Activated naive CD8-positive, alpha-beta T cell treated with anti-CD3 and anti-CD28 coated beads, Interleukin-2, amount 50 U/mL, for 16 hours (primary cell): ENCODE measurements at places on chromosomes 3 and 15.

- no peak for DNase-seq
Measured at GRCh38 chr3:151283387-151283786, 5.0 kb upstream of the P2RY14 start.

GRCh38 chr3:44106756-44107155 lies 134.9 kb upstream of the TOPAZ1 start:
- no peak for DNase-seq

GRCh38 chr3:100697172-100697571 lies 12.1 kb upstream of the TFG start:
- DNase-seq: no peak

GRCh38 chr3:45684327-45684892 lies 4.8 kb upstream of the SACM1L start:
- DNase-seq: no peak

DNA sequence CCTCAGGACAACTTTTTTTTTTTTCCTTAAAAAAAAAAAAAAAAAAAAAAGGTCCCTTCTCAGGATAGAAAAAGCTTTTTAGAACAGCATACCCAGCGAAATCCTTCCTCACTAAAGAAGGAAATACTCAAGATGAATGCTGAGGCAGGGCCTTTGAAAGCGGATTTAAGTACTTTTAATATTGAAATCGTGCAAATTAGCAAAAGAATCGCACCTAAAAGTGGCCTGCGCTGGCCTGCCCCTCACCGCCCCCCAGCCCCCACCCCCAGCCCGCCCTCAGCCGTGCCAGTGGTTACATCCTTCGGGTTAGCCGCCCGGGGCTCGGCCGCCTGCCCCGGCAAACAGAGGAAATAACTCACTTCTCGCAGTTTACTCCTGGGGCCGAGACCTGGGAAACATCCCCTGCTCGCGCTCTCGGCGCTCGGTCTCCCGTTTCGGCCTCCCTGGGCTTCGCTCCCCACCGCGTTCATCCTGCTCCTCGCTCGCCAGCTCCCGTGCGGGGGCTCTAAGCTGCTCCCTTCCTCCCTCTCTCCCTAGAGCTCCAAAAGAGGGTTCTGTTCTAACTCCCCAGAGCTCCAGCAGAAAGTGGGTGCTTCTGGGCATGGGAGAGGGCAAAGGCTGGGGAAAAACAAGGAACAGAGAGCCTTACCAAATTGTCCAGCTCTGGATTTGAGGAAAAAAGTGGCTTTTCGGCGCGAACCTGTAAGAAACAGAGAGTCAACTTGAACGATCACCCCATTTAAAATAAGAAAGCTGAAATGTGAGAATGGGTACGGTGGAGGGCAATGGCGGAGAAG lies 5.2 kb downstream of the MEIS2 start:
- no peak for DNase-seq

DNA sequence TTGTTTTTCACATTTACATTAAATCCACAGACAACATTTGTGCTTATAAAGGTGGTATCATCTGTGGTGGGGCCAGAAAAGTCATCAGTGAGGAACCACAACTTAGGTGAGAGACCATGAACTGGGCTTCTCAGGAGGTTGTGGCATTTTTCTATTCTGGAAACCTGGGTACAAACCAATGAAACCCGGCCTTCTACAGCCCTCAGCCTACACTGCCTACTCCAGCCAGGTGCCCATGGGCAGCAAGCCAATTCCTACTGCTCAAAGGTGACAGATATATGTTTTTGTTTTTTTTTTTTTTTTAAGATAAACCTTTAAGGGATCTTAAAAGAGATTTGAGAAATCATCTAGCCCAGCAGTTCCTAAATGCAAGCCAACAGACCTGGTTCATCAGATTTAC lies 20.3 kb downstream of the SPG21 start:
- DNase-seq: no peak

GRCh38 chr15:68565726-68566125 lies 13.1 kb upstream of the CORO2B start:
- no peak for DNase-seq

- DNase-seq: no peak
Measured at GRCh38 chr3:127700406-127700805, 27.7 kb downstream of the ABTB1 start.

GRCh38 chr15:90561344-90562244 lies 31.9 kb downstream of the CRTC3 start:
- DNase-seq: no peak

GRCh38 chr3:9727743-9728142 lies 3.8 kb upstream of the BRPF1 start:
- no peak for DNase-seq

- no peak for DNase-seq
Measured at GRCh38 chr15:57196865-57197264, 179.4 kb upstream of the CGNL1 start.

DNA sequence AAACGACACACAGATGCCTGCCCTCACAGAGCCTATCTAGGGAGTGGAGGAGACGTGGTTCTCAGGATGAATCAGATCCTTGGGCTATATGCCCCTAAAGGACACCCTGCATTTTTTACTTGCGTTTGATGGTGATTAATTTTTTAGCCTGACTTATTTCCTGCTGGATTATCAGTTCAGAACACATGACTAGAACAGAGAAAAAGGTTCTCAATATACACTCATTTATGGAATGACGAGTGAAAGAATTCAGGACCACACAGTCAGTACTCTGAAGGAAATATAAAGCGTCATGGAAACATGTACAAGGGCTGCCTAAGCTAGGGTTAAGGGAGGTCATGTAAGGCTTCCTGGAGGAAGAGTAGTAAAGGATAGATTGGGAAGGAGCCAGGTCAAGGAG lies 121.8 kb downstream of the SSR3 start:
- no peak for DNase-seq

DNA sequence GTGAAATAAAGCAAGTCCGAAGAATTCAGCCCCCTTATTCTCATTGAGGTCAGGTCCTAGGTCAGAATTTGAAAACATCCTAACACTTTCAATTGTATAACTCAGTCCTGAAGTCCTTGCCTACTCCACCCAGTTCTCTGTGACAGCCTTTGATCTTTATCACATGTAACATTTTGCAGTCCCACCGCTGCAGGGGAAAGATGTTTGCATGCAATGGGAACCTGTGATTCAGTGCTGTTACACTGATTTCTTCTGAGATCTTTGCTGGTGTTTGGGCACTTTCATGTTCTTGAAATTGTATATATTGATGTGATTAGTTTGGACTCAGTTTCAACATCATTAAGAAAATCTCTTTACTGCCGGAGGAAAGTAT lies 18.0 kb upstream of the SECISBP2L start:
- DNase-seq: no peak

DNA sequence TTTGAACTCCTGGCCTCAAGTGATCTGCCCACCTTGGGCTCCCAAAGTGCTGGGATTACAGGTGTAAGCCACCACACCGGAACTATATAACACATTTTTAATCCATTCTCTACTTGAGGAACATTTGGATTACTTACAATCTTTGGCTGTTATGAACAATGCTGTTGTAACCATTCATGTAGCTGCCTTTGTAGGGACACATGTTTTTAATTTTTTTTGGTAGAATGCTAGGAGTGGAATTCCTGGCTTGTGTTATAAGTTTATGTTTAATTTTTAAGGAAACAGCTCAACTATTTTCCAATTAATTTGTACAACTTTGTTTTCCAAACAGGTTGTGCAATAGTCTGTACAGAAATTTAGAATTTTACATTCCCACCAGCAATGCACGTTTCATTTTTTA lies 51.7 kb downstream of the GPR149 start:
- no peak for DNase-seq

- DNase-seq: no peak
Measured at GRCh38 chr3:104132566-104133403, 1233.9 kb upstream of the ALCAM start.

- no peak for DNase-seq
Measured at GRCh38 chr3:3031326-3031725, 78.8 kb downstream of the IL5RA start.

DNA sequence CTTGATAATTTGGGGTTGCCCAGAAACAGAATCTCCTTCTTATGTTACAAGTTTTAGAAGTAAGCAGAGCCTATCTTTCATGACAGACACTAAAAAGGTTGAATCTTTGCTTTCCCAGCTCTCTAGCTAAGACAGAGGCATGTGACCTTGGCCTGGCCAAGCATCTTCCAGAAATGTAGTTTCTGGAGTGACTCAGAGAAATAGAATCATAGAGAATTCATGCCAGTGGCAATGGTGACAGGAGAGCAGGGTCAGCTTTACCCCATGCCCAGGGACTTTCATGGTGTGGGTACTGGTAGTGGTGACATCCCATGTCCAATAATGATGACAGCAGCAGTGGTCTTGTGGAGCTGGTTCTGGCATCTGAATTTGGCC lies 4.0 kb upstream of the PARP6 start:
- no peak for DNase-seq

DNA sequence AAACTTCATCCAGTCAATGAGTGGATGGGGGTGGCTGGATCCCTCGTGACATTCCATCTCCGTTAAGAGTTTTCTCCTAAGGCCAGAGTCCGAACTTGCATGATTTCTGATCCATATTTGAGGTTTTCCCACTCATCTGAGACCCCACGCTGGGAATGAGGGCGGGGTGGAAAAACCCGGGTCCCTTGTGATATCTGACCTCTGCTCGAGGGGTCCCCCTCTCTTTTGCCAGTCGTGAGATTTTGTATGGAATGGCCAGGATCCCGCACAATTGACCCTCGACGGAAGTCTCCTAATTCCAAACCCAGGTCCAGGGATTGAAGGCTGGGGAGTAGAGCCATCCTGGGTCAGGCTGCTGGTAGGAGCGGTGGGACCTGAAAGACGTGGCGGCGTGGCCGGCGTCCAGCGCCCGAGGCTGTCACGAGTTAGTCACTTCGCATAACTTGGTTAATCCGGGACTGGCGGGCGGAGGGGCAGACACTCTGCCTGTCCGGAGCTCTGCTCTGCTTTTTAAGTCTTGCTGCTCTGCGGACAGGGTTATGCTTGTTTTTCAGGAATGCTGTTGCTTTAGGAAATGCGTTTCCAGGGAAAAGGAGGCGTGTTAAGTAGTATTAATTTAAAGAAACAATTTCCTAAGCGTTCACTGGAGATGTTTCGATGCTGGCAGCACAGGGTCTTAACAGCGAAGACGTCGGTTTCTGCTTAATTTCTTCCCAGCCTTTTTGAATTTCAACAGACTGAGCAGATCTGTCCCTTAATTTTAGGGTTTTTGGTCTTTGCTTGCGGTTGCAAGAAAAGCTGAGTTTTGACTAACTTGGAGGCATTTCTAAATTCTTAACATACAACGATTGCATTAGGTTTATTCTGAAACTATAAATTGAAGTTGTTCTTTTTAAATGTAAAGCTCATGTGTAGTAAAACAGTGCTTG lies 69.7 kb upstream of the LRRFIP2 start:
- DNase-seq: no peak

DNA sequence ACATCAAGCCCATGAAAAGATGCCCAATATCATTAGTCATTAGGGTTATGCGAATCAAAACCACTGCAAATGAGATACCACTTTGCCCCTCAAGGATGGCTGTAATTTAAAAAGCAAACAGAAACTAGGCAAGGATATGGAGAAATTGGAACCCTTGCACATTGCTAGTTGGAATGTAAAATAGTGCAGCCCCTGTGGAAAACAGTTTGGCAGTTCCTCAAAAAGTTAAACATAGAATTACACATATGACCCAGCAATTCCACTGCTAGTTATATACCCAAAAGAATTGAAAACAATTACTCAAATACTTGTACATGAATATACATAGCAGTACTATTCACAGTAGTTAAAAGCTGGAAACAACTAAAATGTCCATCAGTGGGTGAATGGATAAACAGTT lies 186.8 kb upstream of the CGNL1 start:
- no peak for DNase-seq

DNA sequence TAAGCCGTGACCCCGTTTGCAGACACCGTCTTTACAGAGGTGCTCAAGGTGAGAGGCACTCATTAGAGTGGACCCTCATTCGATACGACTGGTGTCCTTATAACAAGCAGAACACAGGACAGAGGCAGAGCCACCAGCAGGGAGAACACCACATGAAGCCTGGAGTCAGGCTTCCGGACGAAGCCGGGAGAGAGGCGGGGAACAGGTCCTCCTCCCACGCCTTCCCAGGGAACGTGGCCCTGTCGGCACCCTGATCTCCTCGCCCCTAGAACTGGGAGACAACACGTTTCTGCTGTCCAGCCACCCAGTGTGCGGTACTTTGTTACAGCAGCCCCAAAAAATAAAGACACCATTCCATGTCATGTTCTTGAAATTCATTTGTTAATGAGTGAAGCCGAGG lies 33.6 kb downstream of the ZDHHC19 start:
- no peak for DNase-seq

DNA sequence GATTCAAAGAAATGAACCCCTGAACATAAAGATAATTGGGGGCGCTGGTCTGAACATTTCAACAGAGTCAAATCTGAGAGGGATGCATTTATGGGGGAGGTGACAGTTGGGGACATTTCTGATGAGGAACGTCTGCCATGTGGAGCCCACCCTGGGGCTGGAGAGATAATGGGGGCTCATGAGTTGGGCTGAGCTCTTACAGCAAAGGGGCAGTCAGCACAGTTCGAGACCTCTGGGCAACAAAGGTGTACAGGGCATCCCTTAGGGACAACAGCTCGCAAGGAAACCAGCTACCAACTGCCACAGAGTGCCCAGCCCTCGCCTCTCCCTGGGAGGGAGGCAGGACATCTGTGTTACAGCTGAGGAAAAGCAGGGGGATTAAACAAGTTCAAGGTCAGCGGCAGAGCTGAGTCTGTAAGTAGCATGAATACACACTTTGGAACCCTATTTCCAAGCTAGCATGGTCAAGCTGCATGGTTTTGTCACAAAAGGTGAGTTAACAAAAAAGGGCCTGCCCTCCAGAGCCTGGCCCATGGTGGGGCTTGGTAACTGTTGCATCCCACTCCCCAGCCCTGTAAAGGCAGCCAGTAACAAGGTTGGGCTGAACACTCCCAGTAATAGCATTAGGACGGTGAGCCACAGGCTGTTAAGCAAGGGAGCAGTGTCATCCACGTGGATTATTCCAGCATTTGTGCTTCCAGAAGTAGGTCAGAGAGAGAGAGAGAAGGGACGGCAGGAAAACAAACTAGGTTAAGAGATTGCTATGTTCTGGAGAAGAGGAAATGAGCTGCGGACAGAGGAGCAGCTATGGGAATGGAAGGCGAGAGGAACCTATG lies 4.3 kb downstream of the GNB5 start:
- no peak for DNase-seq

DNA sequence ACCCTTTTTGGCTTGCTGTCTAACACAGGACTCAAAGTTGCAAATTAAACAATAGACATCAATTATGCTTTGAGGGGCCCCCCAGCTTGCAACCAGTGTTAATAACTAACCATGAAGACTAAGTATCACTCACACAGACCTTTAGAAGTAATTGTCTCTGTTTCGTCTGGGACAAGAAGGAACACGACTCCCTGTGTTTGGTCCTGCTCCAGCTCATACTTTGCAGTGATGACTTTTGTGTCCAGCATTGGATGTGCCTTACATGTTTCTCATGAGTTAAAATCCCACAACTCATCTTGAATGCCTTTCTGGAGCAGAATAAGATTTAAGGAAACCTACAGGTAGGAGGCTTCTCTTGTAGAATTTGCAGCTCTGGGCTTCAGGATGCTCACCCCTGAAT lies 53.1 kb downstream of the GMNC start:
- DNase-seq: no peak

- no peak for DNase-seq
Measured at GRCh38 chr3:60622349-60622748, 628.9 kb downstream of the FHIT start.

- no peak for DNase-seq
Measured at GRCh38 chr15:93135459-93135858, 46.4 kb upstream of the RGMA start.
